Kidney (tissue), 22 donors: ENCODE measurements at places on chromosomes 13 and 19. TPM values are rescaled to one million over a fixed set of nuclear protein-coding genes. Genes with fewer than 3 reads are reported as not detected.

Gene CYP2A6
- polyA plus RNA-seq, result not detected

Gene GFY
- not detected for polyA plus RNA-seq

Gene GPR108
- polyA plus RNA-seq, result 144 TPM

Gene RFXAP
- polyA plus RNA-seq, result 2.3 TPM

Gene OXGR1
- 3.5 TPM for polyA plus RNA-seq

Gene URAD
- polyA plus RNA-seq, result not detected

Gene CPT1C
- 2.6 TPM for polyA plus RNA-seq

Gene GPR4
- 6.8 TPM for polyA plus RNA-seq

Gene CLIP3
- 12.3 TPM for polyA plus RNA-seq

Gene ARL11
- 0.19 TPM for polyA plus RNA-seq

Gene PDE4C
- polyA plus RNA-seq, result not detected

Gene STARD13
- 5.1 TPM for polyA plus RNA-seq

Gene ZNF418
- polyA plus RNA-seq, result 8.2 TPM

Gene IFNL1
- polyA plus RNA-seq, result not detected

Gene INAFM1
- 17.0 TPM for polyA plus RNA-seq

Gene OR7A5
- polyA plus RNA-seq, result not detected

Gene SIGLEC14
- 0.26 TPM for polyA plus RNA-seq

Gene ZNF799
- polyA plus RNA-seq, result 4.3 TPM

Gene TMEM259
- polyA plus RNA-seq, result 129 TPM

Gene F2RL3
- polyA plus RNA-seq, result 1.4 TPM

Gene SLC7A10
- 0.41 TPM for polyA plus RNA-seq

Gene TFDP1
- 33.8 TPM for polyA plus RNA-seq

Gene NKG7
- polyA plus RNA-seq, result 3.5 TPM

Gene TMEM205
- 417 TPM for polyA plus RNA-seq

Gene NR2F6
- polyA plus RNA-seq, result 60.2 TPM

Gene RGL3
- polyA plus RNA-seq, result 56.9 TPM

Gene LILRB1
- polyA plus RNA-seq, result 0.41 TPM

Gene RNF225
- not detected for polyA plus RNA-seq

Gene MYO1F
- polyA plus RNA-seq, result 1.7 TPM

Gene SULT2A1
- not detected for polyA plus RNA-seq

Gene SPRY2
- polyA plus RNA-seq, result 10.6 TPM

Gene FAAP24
- polyA plus RNA-seq, result 1.4 TPM

Gene ZNF761
- polyA plus RNA-seq, result 4.9 TPM

Gene LIPE
- polyA plus RNA-seq, result 9.9 TPM

Gene KCNC3
- 9.1 TPM for polyA plus RNA-seq

Gene UTP14C
- 8.8 TPM for polyA plus RNA-seq

Gene NKPD1
- polyA plus RNA-seq, result not detected

Gene DACH1
- 5.3 TPM for polyA plus RNA-seq

Gene NXNL1
- not detected for polyA plus RNA-seq
